Adrenal gland (tissue), 19 donors: ENCODE measurements at places on chromosomes 6 and 20. TPM values are rescaled to one million over a fixed set of nuclear protein-coding genes. Genes with fewer than 3 reads are reported as not detected.

The ALDH8A1 gene
- total RNA-seq = 0.28 TPM

The EPHA7 gene
- 0.14 TPM for total RNA-seq

GRCh38 chr6:25606151-25606550 is 45.9 kb upstream of the SCGN start:
- H3K4me1 ChIP-seq = no peaks in the 10 kb centered on the region
- H3K36me3 ChIP-seq = no peaks in the 10 kb centered on the region
- H3K27me3 ChIP-seq = no peaks in the 10 kb centered on the region
- H3K4me3 ChIP-seq = no peak overlapping the region

GRCh38 chr20:60123652-60124051 is 165.4 kb downstream of the CDH26 start:
- H3K27me3 ChIP-seq = no peaks in the 10 kb centered on the region
- DNase-seq = no peak

- H3K27ac ChIP-seq = no peak overlapping the region
- no peak overlapping the region for H3K4me3 ChIP-seq
- H3K36me3 ChIP-seq = peaks cover 23% of the 10 kb centered on the region
- DNase-seq = no peak
- no peaks in the 10 kb centered on the region for H3K4me1 ChIP-seq
Measured at GRCh38 chr6:89794324-89794723, 25.3 kb downstream of the MDN1 start.

- H3K4me1 ChIP-seq = no peaks in the 10 kb centered on the region
- H3K27me3 ChIP-seq = peaks cover 7% of the 10 kb centered on the region
- no peaks in the 10 kb centered on the region for H3K36me3 ChIP-seq
- H3K27ac ChIP-seq = no peak overlapping the region
- no peak for DNase-seq
Measured at GRCh38 chr6:159865226-159865920, 25.4 kb upstream of the MAS1 start.

The MYH7B gene
- 0.07 TPM for total RNA-seq

- no peak overlapping the region for H3K27ac ChIP-seq
- H3K36me3 ChIP-seq = peaks cover 95% of the 10 kb centered on the region
- no peak overlapping the region for H3K4me3 ChIP-seq
Measured at GRCh38 chr20:25214426-25214790, 18.9 kb downstream of the ENTPD6 start.

GRCh38 chr6:88145298-88145963 is 20.7 kb downstream of the CNR1 start:
- H3K4me1 ChIP-seq = no peaks in the 10 kb centered on the region
- no peak for DNase-seq
- H3K27ac ChIP-seq = no peak overlapping the region
- no peaks in the 10 kb centered on the region for H3K27me3 ChIP-seq
- no peaks in the 10 kb centered on the region for H3K36me3 ChIP-seq

The TSBP1 gene
- total RNA-seq = not detected

- no peak for DNase-seq
- no peak overlapping the region for H3K4me3 ChIP-seq
- no peaks in the 10 kb centered on the region for H3K36me3 ChIP-seq
- no peak overlapping the region for H3K27ac ChIP-seq
- H3K27me3 ChIP-seq = no peaks in the 10 kb centered on the region
Measured at GRCh38 chr6:114712129-114712662, 369.4 kb upstream of the HS3ST5 start.

GRCh38 chr6:147563472-147563871 is 55.0 kb downstream of the SAMD5 start:
- H3K27me3 ChIP-seq = no peaks in the 10 kb centered on the region
- no peaks in the 10 kb centered on the region for H3K36me3 ChIP-seq
- no peak overlapping the region for H3K27ac ChIP-seq
- H3K4me1 ChIP-seq = no peaks in the 10 kb centered on the region

DNA sequence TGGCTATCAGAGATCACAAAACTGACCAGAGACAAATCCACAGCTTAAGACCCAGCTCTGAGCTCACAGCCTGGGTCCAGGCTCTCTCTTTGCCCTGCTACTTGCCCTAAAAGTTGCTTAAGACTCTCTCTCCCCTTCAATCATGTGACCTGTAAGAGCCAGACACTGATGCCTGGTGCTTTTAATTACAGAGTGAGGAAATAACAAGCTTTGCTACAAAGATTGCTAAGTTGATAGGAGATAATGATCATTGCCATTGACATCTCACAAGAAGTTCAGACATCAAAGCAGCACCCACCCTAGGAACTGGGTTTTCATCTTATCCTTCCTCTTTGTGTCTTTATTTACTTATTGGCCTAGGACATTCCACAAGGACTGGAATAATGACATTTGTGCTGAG is 125.9 kb upstream of the CD93 start:
- H3K36me3 ChIP-seq = no peaks in the 10 kb centered on the region
- H3K4me3 ChIP-seq = no peak overlapping the region
- no peak overlapping the region for H3K27ac ChIP-seq

DNA sequence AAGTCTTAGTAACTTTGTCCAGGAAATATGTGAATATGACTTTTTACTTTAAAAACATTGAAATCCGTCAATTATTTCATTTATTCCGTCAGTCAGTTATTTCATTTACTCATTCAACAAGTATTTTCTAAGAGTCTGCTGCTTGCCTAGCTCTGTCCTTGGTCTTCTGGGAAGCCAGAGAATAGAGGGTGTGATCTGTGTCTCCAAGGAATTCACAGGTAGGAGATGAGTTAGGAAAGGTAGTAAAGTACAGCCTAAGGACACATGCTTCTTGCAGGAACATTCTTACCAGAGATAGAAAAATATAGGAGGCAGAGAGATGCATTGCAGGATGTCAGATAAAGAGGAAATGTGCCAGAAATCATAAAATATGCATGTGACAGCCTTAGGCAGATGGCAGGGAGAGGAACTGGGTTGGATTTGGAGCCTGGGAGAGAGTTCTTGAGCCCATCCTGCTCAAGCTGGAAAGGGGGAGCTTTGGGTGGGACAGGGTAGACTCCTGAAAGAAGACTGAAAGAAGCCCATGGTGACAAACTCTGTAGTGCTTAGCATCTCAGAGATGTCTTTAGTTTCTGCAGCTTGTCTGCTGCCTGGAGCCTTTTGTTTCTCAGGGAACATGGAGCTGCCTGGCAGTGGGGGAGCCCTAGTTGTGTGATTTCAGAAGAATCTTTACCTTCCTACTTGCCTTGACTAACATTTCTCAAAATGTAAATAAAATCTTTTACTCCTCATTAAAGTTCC is 3.5 kb downstream of the SH3BGRL2 start:
- H3K4me1 ChIP-seq = peaks cover 10% of the 10 kb centered on the region
- H3K27me3 ChIP-seq = no peaks in the 10 kb centered on the region
- DNase-seq = no peak
- H3K36me3 ChIP-seq = no peaks in the 10 kb centered on the region
- no peak overlapping the region for H3K27ac ChIP-seq

GRCh38 chr6:107590378-107590777 is 100.5 kb downstream of the SOBP start:
- no peak overlapping the region for H3K27ac ChIP-seq
- no peak for DNase-seq
- no peak overlapping the region for H3K4me3 ChIP-seq
- H3K36me3 ChIP-seq = no peaks in the 10 kb centered on the region
- H3K27me3 ChIP-seq = no peaks in the 10 kb centered on the region

The PNPLA1 gene
- 0.11 TPM for total RNA-seq
